ENCODE measurements at places on chromosomes 16 and 17.
A peak's percentile ranks its signal among the peaks of the same experiment; 100 is the strongest.

DNA sequence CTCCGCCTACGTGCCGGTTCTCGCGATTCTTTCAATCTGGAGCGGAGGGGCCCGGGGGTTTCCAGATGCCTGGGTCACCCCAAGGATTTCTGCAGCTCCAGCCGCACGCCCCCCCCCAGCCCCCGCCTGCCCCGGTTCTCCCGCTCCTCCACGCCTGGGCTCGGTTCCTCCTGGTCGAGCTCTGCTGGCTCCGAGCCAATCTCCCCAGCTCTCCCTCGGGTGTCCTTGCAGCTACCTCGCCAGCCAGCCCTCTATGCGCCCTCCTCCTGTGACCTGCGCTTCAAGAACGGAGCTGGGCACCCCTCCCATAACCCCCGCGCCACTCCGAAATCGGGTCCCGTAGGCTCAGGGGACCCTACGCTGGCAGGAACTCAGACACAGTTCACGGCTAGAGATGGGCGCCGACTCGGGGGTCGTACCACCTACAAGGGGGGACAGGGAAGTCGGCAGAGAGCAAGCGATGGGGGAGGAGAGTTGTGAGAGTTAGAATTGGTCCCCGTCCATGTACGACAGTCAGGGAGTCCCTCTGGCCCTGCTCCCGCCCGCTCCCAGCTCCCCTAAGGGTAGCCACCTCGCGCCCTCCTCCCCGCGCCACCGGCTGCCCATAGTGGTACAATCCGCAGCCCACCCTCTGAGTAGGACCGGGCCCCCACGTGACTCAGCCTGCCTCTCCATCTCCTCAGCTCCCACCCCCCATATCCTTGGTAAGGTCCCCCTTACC lies 961 bp downstream of the FGF11 start:
- H3K27ac ChIP-seq: no peak overlapping the region
- H3K27me3 ChIP-seq: peaks cover 53% of the 10 kb centered on the region
- no peaks in the 10 kb centered on the region for H3K36me3 ChIP-seq
- peak overlapping the region; percentile 57 for H3K4me3 ChIP-seq

GRCh38 chr17:79338604-79339003 lies 264.0 kb downstream of the ENGASE start:
- no peak overlapping the region for H3K4me3 ChIP-seq
- H3K27ac ChIP-seq: no peak overlapping the region
- peaks cover 68% of the 10 kb centered on the region for H3K27me3 ChIP-seq
- DNase-seq: no peak
- H3K36me3 ChIP-seq: no peaks in the 10 kb centered on the region

DNA sequence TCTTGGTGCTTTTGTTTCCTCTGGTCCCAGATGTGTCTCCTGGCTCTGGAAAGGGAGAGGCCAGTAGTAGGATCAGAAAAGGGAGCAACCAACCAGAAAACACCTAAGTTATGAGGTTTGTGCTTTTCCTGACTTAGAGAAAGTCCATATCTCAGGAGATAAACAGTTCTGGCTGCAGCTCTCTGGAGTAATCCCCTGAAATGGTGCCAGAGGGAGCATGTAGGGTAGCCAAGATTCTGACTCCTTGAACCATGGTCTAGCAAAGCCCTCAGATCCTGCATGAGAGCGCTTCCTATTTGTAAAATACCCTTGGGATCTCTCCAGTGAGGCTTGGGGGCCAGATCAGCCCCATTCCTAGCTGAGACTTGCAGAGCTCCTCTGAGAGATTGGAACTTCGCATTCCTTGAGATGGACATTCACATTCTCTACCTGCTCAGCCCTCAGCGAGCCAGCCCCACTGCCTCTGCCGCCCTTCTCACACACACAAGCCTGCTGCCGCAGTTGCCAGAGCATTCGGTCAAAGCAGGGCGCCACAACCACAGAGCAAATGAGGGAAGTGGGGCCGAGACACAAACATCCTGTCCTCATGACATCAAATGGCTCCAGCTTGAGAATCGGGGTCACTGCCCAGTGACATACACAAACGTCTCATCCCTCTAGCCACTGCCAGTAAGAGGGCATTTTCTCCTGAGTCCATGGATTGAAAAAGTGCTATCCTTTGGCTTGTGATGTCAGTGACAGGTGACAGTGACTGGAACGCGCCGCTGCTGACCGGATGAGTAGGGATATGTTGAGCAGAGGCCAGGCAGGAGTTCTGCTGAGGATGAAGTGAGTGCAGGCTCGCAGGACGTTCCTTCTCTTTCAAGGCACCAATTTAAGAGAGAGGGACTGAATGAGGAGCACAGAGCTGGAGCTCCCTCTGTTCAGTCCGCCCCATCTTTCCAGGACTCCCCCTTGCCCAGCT lies 5.0 kb downstream of the ABHD15 start:
- no peaks in the 10 kb centered on the region for H3K27me3 ChIP-seq
- H3K36me3 ChIP-seq: peaks cover 14% of the 10 kb centered on the region
- DNase-seq: no peak
- H3K27ac ChIP-seq: no peak overlapping the region
- H3K4me1 ChIP-seq: peaks cover 16% of the 10 kb centered on the region

GRCh38 chr16:7303660-7304200 lies 28.9 kb upstream of the RBFOX1 start:
- no peaks in the 10 kb centered on the region for H3K4me1 ChIP-seq
- no peak overlapping the region for H3K27ac ChIP-seq
- peaks cover 3% of the 10 kb centered on the region for H3K27me3 ChIP-seq
- no peaks in the 10 kb centered on the region for H3K36me3 ChIP-seq

GRCh38 chr16:51500306-51500705 lies 349.2 kb upstream of the SALL1 start:
- H3K27ac ChIP-seq: no peak overlapping the region
- H3K27me3 ChIP-seq: no peaks in the 10 kb centered on the region
- no peak overlapping the region for H3K4me3 ChIP-seq
- no peaks in the 10 kb centered on the region for H3K4me1 ChIP-seq

GRCh38 chr16:68202091-68202519 lies 33.8 kb downstream of the ESRP2 start:
- no peaks in the 10 kb centered on the region for H3K27me3 ChIP-seq
- no peaks in the 10 kb centered on the region for H3K36me3 ChIP-seq
- no peak overlapping the region for H3K27ac ChIP-seq
- H3K4me3 ChIP-seq: no peak overlapping the region
- peaks cover 1% of the 10 kb centered on the region for H3K4me1 ChIP-seq

DNA sequence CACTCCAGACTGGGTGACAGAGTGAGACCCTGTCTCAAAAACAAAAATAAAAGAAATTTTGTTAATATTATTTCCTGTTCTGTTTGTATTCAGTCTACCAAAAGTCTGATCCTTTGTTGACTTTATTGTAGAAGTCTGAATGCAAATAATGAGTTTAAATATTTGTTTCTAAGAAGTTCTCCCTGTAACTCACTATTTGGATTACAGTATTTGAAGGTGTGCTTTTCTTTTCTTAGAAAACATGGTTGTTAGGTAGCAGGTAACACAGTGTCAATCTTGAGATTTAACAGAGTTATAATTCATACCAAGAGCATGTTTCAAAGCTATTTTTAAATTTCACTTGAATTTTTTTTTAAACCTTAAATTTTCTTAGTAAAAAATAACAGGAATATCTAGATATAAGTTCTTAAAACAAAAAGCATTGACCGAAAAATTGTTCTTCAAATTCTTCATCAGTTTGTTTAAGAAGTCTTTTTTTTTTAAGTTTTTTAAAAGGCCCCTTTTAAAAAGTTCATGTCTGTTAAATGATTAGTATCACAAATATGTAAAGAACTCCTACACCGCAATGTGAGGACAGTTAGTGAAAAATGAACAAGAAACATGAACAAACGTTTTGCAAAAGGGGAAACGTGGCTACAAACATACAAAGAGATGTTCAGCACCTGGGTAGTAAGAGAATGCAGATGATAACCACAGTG lies 35.0 kb downstream of the GAN start:
- DNase-seq: no peak
- H3K4me1 ChIP-seq: no peaks in the 10 kb centered on the region
- H3K36me3 ChIP-seq: peaks cover 14% of the 10 kb centered on the region

GRCh38 chr17:1713160-1713877 lies 3.1 kb upstream of the TLCD2 start:
- peaks cover 41% of the 10 kb centered on the region for H3K4me1 ChIP-seq
- no peaks in the 10 kb centered on the region for H3K27me3 ChIP-seq
- no peak for DNase-seq
- H3K27ac ChIP-seq: peak overlapping the region; percentile 99
- H3K4me3 ChIP-seq: peak overlapping the region; percentile 92

DNA sequence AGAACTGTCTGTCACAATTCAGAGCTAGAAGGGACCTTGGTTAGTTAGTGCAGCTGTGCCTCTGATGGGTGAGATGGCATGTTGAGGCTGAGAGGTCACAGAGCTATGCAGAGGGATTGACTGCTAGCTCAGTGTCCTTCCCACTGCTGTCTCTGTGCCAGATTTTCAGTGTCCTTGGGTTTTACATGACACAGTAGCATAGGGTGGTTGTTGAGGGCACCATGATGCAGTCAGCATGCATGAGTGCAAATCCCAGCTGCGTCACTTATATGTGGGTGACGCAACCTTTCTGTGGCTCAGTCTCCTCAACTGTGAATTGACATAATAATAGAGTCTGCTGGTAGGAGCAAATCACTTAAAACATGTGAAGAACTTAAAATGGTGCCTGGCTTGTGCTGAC lies 2.7 kb downstream of the MT1A start:
- H3K4me1 ChIP-seq: peaks cover 17% of the 10 kb centered on the region
- no peak overlapping the region for H3K27ac ChIP-seq

DNA sequence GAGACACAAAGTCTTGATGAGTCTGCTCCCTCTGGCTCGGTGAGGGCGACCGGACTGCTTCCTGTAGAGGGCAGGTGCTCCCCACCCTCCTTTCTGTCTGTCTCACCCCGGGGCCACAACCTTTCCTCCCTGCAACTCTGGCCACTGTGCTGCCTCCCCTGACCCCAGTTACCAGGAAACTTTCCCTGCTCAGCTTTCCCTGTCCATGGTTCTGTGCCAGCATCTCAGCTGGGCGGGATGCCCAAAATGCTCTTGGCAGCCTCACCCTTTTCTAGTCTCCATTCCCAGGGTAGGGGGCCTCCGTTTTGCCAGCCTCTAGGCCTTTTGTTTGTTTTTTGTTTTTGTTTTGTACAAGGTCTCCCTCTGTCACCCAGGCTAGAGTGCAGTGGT lies 1.4 kb downstream of the PLD2 start:
- H3K36me3 ChIP-seq: peaks cover 26% of the 10 kb centered on the region
- H3K4me1 ChIP-seq: peaks cover 8% of the 10 kb centered on the region
- H3K4me3 ChIP-seq: no peak overlapping the region
- DNase-seq: no peak
- no peaks in the 10 kb centered on the region for H3K27me3 ChIP-seq

GRCh38 chr16:65415460-65415859 lies 293.6 kb upstream of the CDH11 start:
- H3K27me3 ChIP-seq: no peaks in the 10 kb centered on the region
- peak; percentile 33 for DNase-seq
- no peak overlapping the region for H3K4me3 ChIP-seq
- no peaks in the 10 kb centered on the region for H3K4me1 ChIP-seq

- no peak for DNase-seq
- no peak overlapping the region for H3K4me3 ChIP-seq
- no peaks in the 10 kb centered on the region for H3K27me3 ChIP-seq
- peaks cover 4% of the 10 kb centered on the region for H3K4me1 ChIP-seq
Measured at GRCh38 chr17:78081551-78081950, 47.0 kb downstream of the TMC6 start.

DNA sequence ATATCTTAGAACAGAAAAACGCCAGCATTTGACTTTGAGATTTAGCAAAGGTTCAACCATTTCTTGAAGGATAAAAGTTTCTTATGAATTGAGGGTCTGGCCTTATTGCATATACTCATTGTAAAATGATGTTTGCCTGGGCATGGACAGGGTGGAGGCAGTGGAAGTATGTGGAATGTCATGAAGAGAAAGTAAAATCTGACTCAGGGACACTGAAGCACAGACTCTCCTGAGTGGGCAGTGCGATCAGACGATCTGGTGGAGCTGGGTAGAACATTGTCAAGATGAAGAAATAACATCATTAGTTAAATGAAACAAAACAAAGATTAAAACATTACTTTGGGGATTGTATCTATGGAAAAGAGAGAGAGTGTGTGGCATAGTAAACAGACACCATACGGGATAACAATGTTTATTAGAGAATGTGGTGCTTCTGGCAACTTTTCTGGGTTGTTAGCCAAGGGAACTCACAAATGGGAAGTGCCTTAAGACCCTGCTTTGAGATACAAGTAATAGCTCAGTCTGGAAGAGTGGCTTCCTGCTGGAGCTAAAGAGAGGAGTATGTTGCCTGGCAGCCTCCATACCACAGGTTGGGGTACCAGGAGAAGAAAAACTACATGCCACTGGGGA lies 4.4 kb downstream of the MAP3K3 start:
- no peak overlapping the region for H3K4me3 ChIP-seq
- peak; percentile 39 for DNase-seq
- H3K27me3 ChIP-seq: no peaks in the 10 kb centered on the region

- H3K27me3 ChIP-seq: no peaks in the 10 kb centered on the region
- peaks cover 87% of the 10 kb centered on the region for H3K36me3 ChIP-seq
- no peak for DNase-seq
- no peak overlapping the region for H3K27ac ChIP-seq
- no peak overlapping the region for H3K4me3 ChIP-seq
- no peaks in the 10 kb centered on the region for H3K4me1 ChIP-seq
Measured at GRCh38 chr16:29985271-29985811, 10.1 kb downstream of the HIRIP3 start.

DNA sequence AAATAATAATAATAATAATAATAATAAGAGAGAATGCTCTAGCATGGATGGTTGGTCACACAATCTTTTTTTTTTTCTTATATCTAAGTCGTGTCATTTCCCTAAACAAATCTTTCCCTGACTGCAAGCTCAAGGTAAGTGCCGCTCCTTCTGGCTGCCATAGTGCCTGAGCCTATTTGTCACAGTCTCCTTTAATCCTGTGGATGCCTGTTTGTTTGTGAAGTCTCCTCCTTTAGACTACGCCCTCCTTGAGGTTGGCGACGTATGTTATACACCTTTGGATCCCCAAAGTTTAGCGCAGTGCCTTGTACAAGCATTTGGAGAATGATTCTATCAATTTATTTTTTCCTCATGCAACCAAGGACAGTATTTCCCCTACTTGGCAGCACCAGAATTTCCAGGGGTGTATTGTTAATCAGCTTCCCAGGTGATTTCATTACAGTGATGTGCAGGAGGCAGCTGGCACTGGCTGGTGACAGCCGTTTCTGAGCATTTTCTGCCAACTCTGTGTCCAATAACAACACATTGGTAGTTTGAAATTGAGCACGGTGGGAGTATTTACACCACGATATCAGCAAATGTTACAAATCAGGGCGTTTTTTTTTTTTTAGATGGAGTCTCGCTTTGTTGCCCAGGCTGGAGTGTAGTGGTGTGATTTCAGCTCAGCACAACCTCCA lies 26.6 kb downstream of the TMEM238L start:
- H3K4me3 ChIP-seq: no peak overlapping the region
- no peaks in the 10 kb centered on the region for H3K4me1 ChIP-seq
- DNase-seq: no peak
- H3K27ac ChIP-seq: no peak overlapping the region
- no peaks in the 10 kb centered on the region for H3K27me3 ChIP-seq

- peaks cover 72% of the 10 kb centered on the region for H3K36me3 ChIP-seq
- no peak overlapping the region for H3K27ac ChIP-seq
- DNase-seq: no peak
- no peaks in the 10 kb centered on the region for H3K27me3 ChIP-seq
Measured at GRCh38 chr16:4855371-4855770, 8.1 kb downstream of the UBN1 start.
